ENCODE measurements at places on chromosomes 1 and 21. TPM values are rescaled to one million over a fixed set of nuclear protein-coding genes. Genes with fewer than 3 reads are reported as not detected.

The ZNF326 gene
- total RNA-seq, result 39.1 TPM

The MLLT11 gene
- 3.7 TPM for total RNA-seq

The LRRC53 gene
- total RNA-seq, result not detected

The CLEC20A gene
- total RNA-seq, result not detected

The PAQR6 gene
- 5.0 TPM for total RNA-seq

The CCDC181 gene
- total RNA-seq, result not detected

The MTARC2 gene
- not detected for total RNA-seq

The EFNA3 gene
- total RNA-seq, result 3.0 TPM

The ADCY10 gene
- not detected for total RNA-seq

The CAPZA1 gene
- 242 TPM for total RNA-seq

The TINAGL1 gene
- total RNA-seq, result not detected

The ERICH3 gene
- not detected for total RNA-seq

All from activated T-helper 1 cell treated with anti-CD3 and anti-CD28 coated beads, Interleukin-12 subunit alpha, Interleukin-12 subunit beta, Interleukin-2, Interleukin-4 antibody, amounts not matched to agents 30 ng/mL and 10 ng/mL and 1 ng/mL, durations not matched to agents 14 hours and 24 hours and 36 hours (primary cell).